ENCODE measurements at places on chromosomes 12 and 14.

DNA sequence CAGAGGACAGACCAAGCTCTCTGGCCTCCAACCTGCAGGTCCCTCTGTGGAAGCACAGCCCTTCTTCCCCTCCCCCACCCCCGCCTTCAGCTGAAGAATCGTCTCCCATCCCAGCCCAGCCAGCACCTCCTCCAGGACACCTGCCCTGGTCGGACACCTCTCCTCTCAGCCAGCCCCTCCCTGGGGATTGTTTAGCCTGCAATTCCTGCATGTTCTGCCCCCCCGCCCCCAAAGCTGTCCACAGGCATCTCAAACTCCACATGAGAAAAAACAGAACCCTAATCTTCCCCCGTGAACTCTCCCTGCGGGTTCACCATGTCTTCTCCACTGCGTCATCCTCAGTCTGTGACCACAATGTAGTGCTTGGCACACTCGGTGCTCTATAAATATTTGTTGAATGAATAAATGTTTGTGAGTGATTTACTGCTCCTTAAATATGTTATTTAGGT, 24.1 kb downstream of the PRIMA1 start:
- DNase-seq, result no peak

GRCh38 chr14:63672417-63673180, 30.9 kb upstream of the WDR89 start:
- no peak for DNase-seq

GRCh38 chr14:49492151-49492550, 94.0 kb downstream of the RPS29 start:
- no peak for DNase-seq

DNA sequence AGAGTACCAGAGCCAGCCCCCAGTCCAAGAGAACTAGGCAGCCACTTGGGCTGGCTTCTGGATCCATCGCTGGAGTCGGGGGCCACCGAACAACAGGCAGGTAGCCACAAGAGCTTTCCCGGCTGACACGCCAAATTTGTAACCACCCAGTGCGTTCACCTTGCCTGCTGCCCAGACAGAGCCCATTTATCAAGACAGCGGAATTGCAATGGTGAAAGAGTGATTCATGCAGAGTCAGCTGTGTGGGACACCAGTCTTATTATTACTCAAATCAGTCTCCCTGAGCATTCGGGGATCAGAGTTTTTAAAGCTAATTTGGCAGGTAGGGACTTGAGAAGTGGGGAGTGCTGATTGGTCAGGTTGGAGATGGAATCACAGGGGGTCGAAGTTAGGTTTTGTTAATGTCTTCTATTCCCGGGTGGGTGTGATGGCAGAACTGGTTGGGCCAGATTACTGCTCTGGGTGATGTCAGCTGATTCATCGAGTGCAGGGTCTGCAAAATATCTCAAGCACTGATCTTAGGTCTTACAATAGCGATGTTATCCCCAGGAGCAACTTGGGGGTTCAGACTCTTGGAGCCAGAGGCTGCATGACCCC, 64.3 kb downstream of the PDE6H start:
- no peak for DNase-seq

DNA sequence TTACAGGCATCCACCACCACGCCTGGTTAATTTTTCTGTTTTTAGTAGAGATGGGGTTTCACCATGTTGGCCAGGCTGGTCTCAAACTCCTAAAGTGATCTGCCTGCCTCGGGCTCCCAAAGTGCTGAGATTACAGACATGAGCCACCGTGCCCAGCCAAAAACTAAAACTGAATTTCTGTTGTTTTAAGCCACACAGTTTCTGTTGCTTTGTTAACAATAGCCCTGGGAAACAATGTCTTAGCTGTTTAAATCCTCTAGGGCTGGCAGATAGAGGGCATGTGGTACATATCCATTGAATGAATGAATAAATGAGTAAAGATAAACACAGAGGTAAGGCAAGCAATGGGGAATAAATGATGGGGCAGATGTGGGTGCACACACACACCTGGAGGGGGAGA, 8.0 kb upstream of the EIF5 start:
- no peak for DNase-seq

GRCh38 chr14:52095336-52095735, 26.5 kb upstream of the NID2 start:
- no peak for DNase-seq

- no peak for DNase-seq
Observed at GRCh38 chr14:102754370-102755262, 22.6 kb upstream of the TRAF3 start.

Measured in hindlimb muscle (tissue), 1 donor.